ENCODE measurements at places on chromosomes 12 and 14. TPM values are rescaled to one million over a fixed set of nuclear protein-coding genes. Genes with fewer than 3 reads are reported as not detected.

DNA sequence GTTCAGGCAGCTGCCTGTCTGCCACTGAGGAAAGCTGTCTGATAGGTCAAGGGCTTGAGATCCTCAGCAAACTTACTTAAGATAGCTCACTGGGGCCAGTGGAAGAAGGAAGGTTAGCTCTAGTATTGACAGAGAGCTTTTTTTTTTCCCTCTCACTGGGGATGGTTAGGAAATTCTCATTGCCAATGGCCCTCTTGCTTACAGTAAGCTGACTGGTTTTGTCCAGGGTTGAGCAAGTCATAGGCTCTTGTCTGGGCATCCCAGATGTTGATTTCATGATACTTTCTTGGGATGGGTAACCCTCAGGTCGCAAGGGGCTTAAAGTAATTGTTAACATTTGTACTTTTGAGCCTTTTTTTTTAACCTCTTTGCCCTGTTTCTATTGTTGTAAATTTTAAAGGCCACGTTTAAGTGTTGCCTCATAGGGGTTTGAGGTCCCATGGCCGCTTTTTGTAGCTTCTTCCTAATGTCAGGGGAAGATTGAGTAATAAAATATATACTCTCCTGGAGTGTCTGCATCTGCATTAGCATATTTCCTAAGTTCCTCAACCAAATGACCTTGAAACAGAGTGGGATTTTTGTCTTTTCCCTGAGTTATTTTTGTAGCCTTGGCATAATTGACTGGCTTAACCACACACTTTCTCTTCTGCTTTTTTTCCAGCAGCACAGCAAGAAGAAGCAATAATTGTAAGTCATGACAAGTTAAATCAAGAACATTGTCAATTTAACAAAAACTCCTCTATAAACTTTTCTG is 716.0 kb downstream of the LRFN5 start:
- DNase-seq, result no peak

DNA sequence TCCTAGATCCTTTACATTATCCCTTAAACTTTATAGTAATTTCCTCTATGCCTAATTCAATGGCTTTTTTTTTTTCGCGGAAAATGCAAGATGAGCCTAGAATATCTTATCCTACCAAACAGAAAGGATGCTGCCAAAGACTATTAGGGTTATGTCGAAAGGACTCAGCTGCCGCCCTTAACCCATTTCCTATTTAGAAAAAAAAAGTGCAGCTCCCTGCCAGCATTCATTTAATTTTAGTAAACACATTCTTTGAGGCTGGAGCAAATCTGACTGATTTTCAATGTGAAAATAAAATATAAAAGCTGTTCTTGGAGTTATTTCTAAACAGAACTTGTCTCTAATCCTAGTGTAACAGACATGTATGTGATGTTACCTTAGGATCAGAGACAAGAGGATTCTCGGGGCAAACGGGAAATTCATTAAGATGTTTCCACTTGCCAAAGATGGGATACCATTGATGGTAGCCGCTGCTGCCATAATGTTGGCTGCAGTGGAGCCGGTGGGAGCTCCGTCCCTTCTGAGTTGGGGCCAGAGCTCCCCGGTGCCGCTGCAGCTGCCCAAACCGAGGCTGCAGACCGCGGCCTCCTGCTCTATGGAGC is 8.2 kb upstream of the A2M start:
- DNase-seq, result no peak

GRCh38 chr14:35949920-35950513 is 123.9 kb downstream of the BRMS1L start:
- DNase-seq, result no peak

Gene SDSL
- total RNA-seq, result 4.8 TPM

Gene IFT43
- 41.9 TPM for total RNA-seq
